Activated CD4-positive, alpha-beta T cell treated with anti-CD3 and anti-CD28 coated beads for 36 hours (primary cell): ENCODE measurements at places on chromosomes 4 and X. TPM values are rescaled to one million over a fixed set of nuclear protein-coding genes. Genes with fewer than 3 reads are reported as not detected.

The PPP1R2C gene
- total RNA-seq, result not detected

The ZMAT1 gene
- total RNA-seq, result 5.4 TPM

GRCh38 chr4:34157547-34157946 is 2086.8 kb downstream of the ARAP2 start:
- DNase-seq, result no peak

- no peak for DNase-seq
Observed at GRCh38 chr4:8515316-8516060, 64.7 kb upstream of the GPR78 start.

GRCh38 chr4:173088144-173088543 is 80.5 kb upstream of the GALNT7 start:
- DNase-seq, result no peak

DNA sequence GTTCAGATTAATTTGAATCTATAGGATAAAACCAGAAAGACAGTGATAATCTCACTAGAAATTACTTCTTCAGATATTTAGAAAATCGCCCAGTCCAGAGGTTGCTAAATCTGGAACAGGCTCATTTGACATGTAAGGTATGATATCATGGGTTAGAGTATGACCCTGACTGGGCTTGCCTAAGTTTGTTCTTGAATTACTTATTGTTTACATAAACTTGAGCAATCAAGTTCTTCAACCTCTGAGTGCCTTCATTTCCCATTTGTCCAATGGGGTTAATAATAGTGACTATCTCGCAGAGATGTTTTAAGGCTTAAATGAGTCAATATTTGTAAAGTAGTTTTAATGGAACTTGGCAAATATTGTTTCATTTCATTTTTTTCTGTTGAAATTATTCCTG is 1947.6 kb upstream of the IGFBP7 start:
- DNase-seq, result no peak
